Nucleus accumbens (tissue), 56 donors: ENCODE measurements at places on chromosomes 2 and 18.
A peak's percentile ranks its signal among the peaks of the same experiment; 100 is the strongest.

DNA sequence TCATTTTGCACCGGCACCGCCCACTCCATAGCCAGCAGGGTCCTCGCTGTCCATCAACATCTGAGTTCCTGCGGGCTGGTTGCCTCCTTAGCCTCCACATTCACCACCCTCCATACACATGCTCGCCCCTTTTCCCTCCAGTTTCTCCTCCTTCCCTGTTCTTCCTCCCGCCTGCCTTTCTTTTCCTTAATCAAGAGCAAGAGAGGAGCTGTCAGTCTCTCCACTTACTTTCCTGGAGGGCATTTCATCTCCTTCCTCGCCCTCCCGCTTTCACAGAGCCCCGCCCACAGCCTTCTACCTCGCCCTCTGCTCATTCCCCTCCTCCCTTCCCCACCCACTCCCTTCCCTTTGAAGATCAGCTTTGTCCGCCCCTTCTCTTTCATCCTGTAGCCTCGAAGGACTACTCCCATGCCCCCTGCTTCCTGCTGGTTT, 13.8 kb upstream of the ZBTB7C start:
- no peak for DNase-seq

GRCh38 chr2:239729681-239730566, 295.2 kb downstream of the NDUFA10 start:
- DNase-seq, result no peak

- no peak for DNase-seq
Observed at GRCh38 chr18:23617412-23618014, 31.2 kb upstream of the NPC1 start.

GRCh38 chr2:68031542-68032160, 31.2 kb downstream of the C1D start:
- no peak for DNase-seq

DNA sequence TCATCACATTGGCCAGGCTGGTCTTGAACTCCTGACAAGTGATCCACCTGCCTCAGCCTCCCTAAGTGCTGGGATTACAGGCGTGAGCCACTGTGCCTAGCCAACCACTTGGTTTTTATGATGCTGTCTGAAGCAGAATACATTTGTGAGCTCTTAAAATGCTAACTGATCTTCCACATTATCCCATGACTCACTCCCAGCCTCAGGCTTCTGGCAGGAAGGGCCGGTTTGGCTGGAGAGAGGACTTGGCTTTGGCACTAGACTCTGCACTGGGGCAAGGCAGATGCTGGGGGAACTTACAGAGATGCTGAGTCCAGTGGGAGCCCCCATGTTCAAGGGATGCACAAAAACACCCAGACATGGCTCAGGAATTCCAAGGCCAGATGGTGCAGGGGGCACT, 40.5 kb upstream of the SH3BP4 start:
- no peak for DNase-seq

GRCh38 chr2:174328114-174328960, 6.4 kb upstream of the SP9 start:
- DNase-seq, result no peak

GRCh38 chr2:128735296-128735960, 416.8 kb upstream of the HS6ST1 start:
- no peak for DNase-seq

- DNase-seq, result peak; percentile 81
Observed at GRCh38 chr2:240851078-240851991, 17.3 kb upstream of the AGXT start.

- DNase-seq, result no peak
Observed at GRCh38 chr18:74942319-74942910, 266.5 kb downstream of the PTGR3 start.

DNA sequence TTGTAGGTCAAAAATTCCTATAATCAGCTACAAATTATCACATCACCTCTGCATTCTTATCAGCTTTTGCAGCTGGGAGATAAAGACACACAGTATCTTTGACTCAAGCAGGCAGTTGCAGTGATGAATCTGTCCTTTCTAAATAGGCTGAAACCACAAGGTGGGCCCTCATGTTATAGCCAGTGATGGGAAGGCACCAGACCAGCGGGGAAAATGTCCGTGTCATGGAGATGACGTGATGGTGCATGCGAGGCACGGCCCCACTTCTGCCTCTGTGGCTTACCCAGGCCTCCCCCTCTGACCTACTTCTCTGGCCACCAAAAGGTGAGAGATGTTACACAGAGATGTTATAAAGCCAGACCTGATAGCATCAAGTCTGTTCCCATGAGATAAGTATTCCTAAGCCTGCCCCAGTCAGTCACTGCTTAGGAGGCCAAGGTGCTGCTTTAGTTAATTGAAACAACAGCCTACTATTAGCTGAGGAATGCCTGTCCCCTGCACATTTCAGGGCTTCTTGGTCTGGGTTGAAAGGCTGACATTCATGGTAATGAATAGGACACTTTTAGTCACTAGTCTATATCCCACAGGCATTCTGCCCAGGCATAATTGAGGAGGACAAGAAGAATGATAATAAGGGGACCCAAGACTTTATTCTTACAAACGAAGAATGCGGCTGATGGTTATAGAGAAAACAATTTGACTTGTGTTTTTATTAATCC, 327.9 kb downstream of the LPIN1 start:
- DNase-seq, result no peak

- DNase-seq, result no peak
Observed at GRCh38 chr2:54986264-54986663, 64.0 kb downstream of the RTN4 start.

DNA sequence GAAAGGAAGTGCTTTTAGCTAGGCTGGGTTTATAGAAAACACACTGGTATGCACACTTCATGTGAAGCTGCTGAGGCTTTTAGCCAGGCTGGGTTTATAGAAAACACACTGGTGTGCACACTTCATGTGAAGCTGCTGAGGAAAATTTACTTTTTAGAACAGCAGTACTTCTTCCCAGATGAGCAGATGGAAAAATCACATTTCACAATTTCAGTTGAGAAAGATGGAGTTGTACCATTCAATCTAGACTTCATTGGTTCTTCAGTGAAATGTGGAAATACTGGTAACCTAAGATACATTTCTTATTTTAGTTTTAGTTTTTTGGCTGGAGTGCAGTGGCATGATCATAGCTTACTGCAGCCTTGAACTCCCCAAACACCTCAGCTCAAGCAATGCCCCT, 11.1 kb downstream of the SNTG2 start:
- no peak for DNase-seq

DNA sequence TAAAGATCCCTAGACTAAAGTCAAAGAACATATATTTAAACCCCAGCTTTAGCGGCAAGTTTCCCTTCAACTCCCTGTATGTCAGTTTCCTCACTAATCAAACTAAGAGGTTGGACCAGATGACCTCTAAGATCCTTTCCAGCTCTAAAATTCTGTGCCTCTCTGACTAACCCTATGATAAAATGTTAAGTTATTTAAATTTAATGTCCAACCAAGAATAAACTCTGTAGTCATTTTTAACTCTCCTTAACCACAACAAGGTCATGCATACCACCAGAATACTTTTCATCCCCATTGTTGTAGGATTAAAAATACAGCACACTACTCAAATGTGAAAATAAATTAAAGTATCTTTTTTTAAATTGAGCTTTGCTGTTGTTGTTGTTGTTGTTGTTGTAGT, 5.2 kb upstream of the PDE1A start:
- DNase-seq, result no peak

DNA sequence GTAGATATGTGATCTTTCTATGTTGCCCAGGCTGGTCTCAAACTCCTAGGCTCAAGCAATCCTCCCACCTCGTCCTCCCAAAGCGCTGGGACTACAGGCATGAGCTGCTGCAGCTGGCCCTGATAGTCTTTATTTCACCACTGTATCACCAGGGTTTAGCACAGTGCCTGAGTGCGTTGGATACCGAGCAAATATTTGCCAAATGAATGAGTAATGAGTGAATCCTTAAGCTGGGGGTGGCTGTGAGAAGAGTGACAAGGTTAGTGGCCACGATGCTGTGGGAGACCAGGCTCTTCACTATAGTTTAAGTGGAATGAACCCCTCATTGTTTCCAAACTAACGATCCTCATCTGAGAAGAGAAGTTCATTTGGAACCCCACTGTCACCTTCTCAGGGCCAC, 60.8 kb upstream of the FAM136A start:
- no peak for DNase-seq

DNA sequence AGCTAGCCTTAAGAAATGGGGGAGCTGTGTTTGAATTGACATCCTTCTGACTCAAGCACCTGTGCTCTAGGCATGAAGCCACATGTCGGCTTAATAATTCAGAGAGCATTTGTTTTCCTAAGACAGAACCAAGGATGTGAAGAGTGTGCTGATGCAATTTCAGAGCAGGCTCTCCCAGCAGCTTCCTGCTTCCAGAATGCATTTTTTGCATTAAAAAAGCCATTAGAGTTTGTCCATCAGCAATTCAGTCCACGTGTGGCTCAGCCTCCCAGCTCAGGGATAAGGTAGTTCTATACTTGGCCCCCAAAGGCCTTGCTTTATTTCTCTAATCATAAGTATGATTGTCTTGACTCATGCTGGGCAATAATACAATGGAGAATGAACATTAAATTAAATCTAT, 37.7 kb downstream of the DOCK10 start:
- no peak for DNase-seq

- DNase-seq, result no peak
Observed at GRCh38 chr2:17620280-17620679, 79.8 kb downstream of the VSNL1 start.

DNA sequence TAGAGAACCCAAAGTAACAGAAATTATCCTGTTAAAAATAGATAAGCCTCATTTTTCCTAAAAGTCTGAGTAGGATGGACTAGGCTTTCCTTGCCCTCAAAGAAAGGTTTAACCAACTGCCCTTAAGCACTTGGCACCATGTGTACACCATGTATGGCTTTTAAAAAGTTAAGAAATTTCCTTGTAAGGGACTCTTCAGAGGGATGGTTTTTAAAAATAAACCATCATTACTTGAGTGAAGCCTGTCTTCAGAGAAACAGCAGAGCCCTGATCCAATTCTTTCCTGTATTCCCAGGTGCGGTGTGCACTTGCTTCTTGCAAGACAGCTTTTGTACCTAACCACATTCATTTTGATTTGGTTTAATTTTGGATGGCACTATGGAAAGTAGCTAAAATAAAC, 1.1 kb upstream of the NEMP2 start:
- DNase-seq, result no peak

GRCh38 chr2:84870306-84870705, 10.6 kb downstream of the TRABD2A start:
- no peak for DNase-seq

- DNase-seq, result no peak
Observed at GRCh38 chr18:75441896-75442295, 14.4 kb upstream of the SMIM21 start.

DNA sequence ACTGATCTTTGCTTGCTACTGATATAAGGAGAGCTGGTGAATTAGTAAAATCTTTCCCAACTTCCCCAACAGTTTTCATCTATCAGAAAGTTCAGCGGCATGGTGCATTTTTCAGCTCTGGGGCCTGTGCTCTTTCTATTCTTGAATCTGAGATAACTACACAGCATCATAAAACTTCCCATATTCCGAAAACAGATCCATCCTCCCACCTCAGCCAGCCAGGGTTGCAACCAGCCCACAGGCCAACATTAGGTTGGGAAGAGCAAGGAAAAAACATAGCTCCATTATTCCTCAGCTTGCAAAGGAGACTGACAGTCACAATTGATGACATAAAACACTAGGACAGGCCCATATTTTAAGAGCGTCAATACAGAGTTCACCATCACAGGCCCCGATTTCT, 297.2 kb downstream of the SETBP1 start:
- no peak for DNase-seq

DNA sequence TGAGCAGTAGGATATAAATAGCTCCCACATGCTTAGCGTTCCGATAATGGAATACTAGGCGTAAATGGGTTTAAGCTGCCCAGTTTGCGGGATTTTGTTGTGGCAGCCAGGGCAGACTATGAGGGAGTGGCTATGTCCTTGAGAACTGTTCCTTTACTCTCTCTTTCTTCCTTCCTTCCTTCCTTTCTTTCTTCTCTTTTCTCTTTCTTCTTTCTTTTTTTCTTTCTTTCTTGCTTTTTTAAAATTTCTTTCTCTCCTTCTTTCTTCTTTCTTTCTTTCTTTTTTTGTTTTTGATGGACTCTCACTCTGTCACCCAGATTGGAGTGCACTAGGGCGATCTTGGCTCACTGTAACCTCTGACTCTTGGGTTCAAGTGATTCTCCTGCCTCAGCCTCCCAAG, 9.1 kb upstream of the PRELID3A start:
- no peak for DNase-seq

GRCh38 chr18:45957100-45957499, 10.0 kb downstream of the EPG5 start:
- DNase-seq, result no peak

DNA sequence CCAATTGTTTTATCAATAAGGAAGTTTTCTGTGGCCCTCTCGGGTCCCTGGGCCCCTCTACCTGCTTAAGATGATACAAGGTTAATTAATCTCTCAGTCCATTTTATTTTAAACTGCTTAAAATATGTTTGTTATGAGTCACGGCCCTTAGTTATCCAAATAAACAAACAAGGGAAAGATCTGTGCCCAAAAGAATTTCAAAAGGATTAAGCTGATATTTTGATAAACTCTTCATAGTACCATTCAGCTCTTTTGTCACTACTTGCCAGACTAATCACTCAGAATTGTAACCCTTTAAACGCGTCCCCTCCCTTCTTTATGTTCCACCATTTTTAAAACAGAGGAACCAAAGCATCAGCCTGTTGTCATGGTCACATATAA, 144.7 kb upstream of the STK17B start:
- DNase-seq, result no peak

DNA sequence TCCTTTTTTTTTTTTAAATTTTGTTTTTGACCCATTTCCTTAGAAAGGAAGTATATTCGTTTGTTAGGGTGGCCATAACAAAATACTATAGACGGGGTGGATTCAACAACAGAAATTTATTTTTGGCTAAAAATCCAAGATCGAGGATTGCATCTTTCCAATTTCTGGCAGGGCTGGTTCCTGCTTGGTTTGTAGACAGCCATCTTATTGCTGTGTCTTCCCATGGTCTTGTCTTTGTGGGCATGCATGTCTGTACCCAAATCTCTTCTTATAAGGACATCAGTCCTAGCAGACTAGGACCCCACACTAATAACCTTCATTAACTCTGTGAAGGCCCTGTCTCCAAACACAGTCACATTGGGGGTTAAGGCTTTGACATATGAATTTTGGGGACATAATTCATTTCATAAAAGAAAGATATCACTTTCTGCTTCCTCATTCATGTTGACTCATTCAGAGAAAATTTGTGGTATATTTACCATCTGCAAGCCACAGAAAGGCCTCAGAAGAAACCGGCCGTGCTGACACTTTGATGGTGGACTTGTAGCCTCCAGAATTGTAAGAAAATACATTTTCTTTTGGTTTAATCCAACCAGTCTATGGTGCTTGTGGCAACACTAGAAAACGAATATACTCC, 262.1 kb downstream of the LPIN1 start:
- no peak for DNase-seq

- DNase-seq, result peak; percentile 63
Observed at GRCh38 chr2:231017231-231017598, 20.1 kb upstream of the C2orf72 start.
